Uterus (tissue), 4 donors: ENCODE measurements at places on chromosomes 12 and 14. TPM values are rescaled to one million over a fixed set of nuclear protein-coding genes. Genes with fewer than 3 reads are reported as not detected.
A peak's percentile ranks its signal among the peaks of the same experiment; 100 is the strongest.

Gene AHNAK2
- total RNA-seq: 175 TPM

DNA sequence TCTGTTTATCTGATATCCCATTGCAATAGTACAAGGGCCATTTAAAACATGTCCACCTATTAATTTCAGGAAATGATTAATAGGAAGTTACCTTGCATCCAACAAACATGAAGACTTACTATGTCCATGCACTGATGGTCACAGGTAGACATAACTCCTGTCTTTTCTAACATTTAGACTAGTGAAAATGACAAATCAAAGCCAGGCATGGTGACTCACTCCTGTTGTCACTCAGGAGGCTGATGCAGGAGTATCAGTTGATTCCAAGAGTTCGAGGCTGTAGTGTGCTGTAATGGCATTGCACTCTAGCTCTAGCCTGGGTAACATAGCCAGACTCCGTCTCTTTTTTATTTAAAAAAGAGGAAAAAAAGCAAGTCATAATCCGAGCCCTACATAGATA lies 14.8 kb downstream of the HSP90B1 start:
- DNase-seq: no peak

DNA sequence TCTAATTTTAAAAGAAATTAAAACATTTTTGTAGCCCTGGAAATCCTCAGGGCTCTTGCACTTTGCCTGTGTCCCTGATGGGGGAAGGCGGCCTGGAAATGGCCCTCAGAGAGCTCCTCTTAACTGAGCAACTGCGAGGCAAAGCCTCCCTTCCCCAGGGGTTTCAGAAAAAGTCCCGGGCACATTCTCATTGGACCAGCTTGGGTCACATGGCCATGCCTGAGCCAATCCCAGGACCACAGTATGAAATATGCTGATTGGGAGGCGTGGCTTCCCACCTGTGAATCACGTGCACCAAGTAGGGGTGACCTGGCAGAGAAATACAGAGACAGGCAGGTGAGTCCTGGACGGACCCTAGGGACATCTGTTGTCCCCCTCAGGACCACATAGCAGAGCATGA lies 90.4 kb upstream of the SFSWAP start:
- no peak for DNase-seq

DNA sequence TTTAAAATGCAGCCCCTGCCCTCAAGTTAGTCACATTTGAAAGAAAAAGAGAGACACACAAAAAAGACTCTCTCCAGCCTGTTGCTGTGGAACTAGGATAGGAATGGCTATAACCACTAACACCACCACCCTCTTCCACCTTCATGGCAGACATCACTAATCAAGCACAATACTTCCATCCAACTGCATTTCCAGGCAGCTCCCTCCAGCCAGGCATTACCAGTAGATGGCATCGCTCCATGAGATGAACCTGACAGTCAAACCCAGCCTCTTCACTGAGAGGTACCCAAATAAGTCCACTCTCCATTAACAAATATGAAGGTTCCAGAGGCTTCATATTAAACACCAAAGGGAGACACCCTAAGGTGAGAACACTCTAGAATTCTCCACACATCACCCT lies 24.4 kb downstream of the SLC8B1 start:
- no peak for DNase-seq

DNA sequence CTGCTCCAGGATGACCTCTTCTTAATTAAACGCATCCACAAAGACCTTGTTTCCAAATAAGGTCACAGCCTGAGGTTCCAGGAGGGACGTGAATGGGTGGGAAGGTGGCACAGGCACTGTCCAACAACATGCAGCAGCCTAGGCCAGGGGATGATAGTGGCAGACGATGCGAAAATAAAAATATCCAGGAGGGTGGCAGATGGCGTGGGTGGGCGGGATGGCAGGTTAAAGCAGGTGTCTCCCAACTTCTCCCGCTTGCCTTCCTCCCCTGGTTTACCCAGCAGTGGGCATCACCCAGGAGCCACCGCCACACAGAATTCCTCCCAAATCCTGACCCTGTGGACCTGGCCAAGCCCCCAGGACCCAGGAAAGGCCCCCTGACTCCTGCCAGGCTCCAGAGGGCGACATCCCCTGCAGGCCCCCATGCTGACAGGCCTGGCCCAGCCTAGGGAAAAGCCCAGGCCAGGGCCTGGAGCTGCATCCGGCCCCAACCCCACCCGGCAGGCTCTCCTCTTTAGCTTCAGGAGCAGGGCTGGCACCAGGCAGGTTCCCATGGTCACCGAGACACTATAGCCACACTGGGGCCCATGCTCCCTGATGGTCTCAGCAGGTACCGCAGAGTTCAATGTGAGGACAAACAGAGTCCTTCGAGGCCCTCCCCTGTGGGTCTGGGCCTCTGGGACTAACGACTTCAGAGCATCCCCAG lies 9.7 kb downstream of the NCOR2 start:
- DNase-seq: no peak

DNA sequence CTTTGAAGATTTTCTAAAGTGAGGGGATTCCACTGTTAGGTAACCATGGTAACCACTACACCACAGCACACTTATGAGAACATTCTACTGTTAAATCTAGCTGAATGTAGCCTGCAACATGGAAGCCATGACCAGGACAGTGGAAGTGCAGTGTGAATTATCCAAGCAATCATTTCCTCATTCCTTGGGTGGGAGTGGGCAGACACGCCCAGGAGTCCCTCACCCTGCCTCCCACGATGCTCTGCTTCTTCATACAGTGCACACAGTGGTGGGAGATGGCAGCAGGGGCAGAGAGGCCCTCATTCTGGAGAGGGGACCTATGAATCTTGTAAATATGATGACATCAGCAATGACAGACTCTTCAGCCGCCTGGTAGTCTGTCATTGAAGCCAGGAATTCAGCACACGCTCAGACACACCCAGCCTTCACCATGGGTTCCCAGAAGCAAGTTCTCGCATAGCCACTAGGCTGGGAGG lies 70.1 kb upstream of the HOXC13 start:
- no peak for DNase-seq

GRCh38 chr14:87131879-87132278 lies 861.1 kb downstream of the GALC start:
- peak; percentile 29 for DNase-seq

DNA sequence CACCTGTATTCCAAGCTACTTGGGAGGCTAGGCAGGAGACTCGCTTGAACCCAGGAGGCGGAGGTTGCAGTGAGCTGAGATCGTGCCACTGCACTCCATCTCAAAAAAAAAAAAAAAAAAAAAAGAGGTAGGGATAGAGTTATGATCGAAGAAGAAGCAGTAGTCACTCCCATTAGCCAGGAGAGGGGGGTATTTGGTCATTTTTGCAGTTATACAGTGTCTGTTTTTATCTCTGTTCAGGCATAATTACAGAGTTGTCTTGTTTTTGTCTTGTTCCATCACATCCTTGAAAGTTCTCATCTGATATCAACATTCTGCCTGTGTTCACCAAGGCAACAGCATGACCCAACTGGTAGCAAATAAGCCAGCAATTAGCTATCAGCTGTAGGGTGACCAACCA lies 98.5 kb upstream of the TMPO start:
- DNase-seq: no peak

DNA sequence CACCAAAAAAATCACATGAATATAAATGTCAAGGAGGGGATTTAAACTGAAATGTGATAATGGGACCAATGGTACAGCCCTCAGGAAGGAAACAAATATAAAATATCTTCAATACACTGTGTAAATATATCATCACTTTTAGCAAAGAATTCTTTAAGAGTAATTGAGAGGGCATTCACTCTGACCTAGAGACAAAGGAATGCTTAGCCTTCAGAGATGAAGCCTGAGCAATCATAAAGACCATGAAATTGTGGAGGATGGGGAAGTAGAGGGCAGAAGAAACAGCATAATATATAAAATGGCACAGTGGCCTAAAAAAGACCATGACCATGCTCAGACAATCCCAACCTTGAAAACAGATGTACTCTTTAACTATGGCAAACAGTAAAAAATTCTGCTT lies 20.4 kb downstream of the YAF2 start:
- no peak for DNase-seq

Gene TMEM121
- total RNA-seq: 6.2 TPM

GRCh38 chr14:85027681-85028370 lies 502.1 kb upstream of the FLRT2 start:
- DNase-seq: no peak

DNA sequence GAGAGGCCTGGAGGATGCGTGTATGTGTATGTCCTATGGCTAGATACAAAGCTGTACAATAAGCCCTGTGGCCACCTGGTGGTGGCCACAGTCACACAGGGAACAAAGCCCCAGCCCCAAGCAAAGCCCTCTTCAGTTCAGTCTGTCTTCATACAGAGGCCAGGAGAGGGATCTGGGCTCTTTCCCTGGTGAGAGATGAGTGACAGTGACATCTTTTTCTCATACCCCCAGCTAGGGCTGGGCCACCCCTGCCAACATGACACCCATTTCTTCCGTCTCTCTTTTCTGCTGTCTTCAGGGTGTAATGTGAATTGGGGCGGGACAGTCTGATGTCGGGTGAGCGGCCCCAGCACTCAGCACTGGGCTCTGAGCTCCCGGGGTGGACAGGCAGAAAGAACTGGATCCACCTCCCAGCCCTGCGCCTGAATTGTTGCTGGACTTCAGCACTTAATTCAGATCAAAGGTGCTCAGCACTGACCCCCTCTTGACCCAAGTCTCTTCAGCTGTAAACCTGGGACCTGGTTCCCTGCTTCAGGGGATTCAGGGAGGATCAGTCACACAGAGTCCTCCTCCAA lies 59.8 kb downstream of the SERPINA3 start:
- DNase-seq: no peak

Gene KRT82
- not detected for total RNA-seq

DNA sequence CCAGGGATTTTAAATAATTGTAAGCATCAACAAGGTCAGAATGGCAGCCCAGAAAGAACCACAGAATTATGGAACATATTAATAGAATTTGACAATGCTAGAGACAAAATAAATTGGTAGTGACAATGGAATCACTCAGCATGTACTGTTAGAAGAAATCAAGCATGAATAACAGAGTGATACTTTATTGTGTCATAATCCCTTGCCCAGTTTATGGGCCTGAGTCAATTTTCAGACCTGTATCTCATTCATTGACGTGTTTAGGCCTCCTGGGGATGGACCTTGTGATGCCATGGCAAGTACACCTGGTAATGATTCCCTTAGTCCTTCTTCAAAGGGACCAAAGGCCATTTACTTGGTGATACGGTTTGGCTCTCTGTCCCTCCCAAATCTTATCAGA lies 12.8 kb upstream of the CCDC91 start:
- DNase-seq: no peak

GRCh38 chr14:71163842-71164629 lies 256.8 kb downstream of the PCNX1 start:
- no peak for DNase-seq

DNA sequence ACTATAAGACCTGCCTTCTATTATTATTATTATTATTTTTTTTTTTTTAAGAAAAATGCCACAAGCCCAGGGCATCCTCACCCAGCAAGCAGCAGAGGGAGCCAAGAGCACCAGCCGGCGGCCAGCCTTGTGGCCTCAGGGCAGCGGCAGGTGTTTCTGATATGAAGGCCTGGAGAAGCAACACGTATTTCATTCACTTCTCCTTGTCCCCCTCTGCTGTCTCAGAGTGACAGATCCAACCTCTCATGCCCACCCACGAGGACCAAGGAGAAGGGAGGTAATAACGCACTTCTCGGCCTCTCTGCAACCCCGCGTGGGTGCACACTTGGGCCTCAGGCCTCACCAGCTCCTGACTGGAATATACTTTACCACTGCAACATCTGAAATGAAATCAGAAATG lies 25.4 kb downstream of the CDC42BPB start:
- no peak for DNase-seq

DNA sequence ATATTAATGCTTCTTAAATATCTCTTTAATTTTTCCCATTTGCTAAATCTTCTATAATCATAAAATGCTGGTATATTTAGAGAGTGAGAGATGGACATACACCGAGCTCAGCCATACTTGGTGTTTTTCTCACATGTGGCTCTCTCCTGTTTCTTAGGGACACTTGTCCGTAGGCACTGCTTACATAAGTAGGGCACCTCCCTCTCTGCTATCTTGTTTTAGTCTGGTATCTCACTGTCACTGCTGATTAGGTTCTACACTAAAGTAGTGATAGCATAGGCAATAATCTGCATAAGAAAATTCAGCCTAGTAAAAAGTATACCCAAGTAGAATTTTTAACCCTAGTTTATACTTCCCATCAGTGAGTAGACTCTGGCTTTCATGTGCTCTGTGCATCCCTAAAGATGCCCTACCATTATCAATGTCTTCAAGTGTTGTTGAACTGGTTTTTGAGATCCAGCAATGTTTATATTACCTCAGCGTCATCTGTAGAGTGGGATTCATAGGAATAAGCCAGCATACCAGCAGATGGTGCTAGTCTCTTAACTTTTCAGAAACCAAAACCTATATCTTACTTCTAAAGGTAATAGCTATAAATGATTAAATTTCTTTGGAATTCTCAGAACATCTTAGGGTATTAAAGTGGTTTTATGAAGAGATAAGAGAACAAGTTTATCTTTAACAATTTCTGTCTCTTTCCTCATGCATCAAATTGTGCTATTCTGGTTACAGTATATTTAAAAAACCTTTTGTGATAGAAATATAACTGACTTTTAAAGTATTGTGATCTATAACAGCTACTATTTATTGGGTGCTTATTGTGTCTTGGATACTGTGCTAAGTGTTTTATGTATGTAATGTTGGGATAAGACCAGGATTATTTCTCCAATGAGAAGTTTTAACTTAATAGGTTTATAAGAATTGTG lies 32.9 kb downstream of the ARID2 start:
- no peak for DNase-seq
